ENCODE measurements at places on chromosomes 13 and 19.

DNA sequence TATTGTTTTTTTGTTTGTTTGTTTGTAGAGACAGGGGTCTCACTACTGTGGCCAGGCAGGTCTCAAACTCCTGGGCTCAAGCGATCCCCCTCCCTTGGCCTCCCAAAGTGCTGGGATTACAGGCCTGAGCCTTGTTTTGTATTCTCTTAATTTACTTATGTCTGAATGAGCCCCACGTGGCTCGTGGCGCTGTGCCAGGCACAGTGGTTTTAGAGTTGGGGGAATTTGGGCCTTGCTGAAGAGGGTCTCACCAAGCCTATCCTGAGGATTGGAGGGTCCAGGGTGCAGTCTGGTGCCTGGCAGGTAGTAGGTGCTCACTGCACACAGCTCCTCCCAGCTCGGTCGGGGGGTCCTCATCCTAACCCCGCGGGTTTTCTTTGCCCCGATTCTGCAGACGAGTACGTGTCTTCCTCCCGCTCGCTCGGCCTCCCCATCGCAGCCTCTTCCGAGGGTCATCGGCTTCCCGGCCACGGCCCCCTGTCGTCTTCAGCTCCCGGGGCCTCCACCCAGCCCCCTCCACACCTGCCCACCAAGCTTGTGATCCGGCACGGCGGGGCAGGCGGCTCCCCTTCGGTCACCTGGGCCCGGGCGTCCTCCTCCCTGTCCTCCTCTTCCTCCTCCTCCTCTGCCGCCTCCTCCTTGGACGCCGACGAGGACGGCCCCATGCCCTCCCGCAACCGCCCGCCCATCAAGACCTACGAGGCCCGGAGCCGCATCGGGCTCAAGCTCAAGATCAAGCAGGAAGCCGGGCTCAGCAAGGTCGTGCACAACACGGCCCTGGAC, 12.1 kb upstream of the EHD2 start:
- DNase-seq, result no peak

DNA sequence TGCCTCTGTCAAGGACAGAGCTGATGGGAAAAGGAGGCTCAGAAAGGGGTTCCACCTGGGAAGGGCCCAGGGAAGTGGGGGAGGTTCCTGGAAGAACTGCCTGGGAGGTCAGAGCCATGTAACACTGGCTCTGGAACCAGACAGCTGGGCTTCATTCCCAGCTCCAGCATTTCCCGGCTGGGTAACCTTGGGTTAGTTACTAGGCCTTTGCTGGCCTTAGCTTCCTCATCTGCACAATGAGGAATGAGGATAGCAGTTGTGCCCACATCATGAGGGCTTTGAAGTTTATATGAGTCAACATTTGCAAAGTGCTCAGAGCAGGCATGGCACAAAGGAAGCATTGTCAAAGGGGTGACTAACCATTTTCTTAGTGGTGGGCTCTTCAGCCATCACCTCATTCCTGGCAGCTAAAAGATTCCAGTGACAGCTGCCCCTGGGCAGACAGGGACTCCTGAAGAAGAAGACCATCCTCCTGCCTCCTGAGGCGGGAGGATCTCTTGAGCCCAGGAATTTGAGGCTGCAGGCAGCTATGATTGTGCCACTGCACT, 1.7 kb upstream of the DNAJB1 start:
- DNase-seq, result peak; percentile 83

- no peak for DNase-seq
These were observed 211.9 kb upstream of the SLC10A2 start for GRCh38 chr13:103277959-103278694.

DNA sequence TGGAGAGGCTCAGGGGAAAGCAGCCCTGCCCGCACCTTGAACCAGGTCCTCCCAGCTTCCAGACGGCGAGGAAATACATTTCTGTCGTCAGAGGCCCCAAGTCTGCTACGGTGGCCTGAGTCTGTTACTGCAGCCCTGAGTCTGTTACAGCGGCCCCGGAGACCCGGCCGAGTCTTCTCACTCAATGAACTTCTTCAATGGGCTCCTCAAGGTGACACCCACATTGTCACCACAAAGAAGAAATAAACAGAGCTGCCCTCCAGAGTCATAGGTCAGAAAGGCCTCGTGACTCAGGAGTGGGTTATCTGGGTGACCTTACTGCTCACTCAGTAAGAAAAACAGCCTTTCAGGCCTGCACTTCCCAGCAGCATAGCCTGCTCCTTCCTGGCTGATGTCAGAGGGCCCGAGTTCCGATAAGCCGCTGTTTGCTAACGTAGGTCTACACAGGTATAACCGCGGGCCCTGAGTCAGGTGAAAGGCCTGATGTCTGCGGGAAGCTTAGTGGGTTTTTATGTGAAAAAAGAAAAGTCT, 66.9 kb upstream of the TM9SF2 start:
- DNase-seq, result no peak

DNA sequence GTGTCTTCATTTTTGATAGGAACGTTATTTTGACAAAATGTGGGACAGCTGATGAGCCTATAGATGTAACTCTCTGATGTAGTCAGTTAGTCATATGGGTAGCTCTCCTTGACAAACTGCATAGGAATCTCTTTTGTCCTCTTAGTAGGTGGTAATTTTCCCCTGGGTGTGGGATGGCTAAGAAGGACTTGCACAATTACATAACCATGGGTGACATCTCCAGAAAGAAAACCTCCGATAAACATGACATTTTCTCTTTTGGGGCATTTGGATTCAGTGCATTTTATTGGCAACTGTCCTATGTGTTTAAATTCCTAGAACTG, 41.8 kb downstream of the IGFL3 start:
- DNase-seq, result no peak

GRCh38 chr19:7928334-7928706, 2.4 kb upstream of the CTXN1 start:
- DNase-seq, result no peak

DNA sequence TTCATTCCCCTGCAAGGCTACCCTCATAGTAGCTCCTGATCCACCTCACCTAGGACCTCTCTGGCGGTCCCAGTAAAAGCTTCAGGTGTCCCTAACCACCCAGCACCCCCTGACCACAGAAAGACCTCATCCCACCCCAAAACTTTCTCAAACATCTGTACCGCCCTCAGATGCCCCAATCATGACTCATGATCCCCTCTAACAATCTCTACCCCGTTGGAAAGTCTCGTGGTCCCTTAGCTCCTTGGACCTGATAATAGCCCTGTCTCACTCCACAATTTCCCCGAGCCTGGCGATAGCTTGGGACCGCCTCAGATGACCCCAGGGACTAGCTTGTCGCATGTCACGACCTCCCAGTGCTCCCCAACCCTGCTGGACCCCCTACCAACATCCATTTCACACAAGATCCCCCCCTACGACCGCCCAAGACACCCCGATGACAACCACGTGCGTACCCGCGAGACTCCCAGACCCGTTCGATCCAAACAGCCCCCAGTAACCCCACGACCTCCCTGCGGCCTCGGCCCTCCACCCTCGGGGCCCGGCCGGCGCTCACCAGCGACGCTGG, 450 bp downstream of the NDUFA11 start:
- DNase-seq, result peak; percentile 45

- no peak for DNase-seq
These were observed 18.4 kb upstream of the IPO5 start for GRCh38 chr13:97935071-97935470.

- DNase-seq, result no peak
These were observed 216.7 kb downstream of the ATP8A2 start for GRCh38 chr13:25588336-25589060.

- no peak for DNase-seq
These were observed 21.0 kb downstream of the TNFSF9 start for GRCh38 chr19:6551607-6552450.

DNA sequence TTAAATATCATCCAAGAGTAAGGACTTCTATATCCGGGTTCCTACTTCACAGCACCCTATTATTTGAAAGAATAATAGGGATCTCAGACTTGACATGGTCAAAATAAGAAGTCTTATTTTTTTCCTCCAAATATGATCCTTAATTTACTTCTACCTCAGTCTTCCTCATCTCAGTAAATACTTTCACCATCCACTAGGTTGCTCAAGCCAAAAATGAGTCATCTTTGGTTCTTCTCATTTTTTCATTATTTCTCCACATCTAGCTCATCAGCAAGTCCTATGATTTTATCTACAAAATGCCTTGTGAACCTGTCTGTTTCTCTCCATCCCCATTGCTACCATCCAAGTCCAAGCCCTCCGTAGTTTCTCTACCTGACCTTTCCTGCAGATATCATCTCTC, 121.9 kb upstream of the GJB6 start:
- DNase-seq, result no peak

DNA sequence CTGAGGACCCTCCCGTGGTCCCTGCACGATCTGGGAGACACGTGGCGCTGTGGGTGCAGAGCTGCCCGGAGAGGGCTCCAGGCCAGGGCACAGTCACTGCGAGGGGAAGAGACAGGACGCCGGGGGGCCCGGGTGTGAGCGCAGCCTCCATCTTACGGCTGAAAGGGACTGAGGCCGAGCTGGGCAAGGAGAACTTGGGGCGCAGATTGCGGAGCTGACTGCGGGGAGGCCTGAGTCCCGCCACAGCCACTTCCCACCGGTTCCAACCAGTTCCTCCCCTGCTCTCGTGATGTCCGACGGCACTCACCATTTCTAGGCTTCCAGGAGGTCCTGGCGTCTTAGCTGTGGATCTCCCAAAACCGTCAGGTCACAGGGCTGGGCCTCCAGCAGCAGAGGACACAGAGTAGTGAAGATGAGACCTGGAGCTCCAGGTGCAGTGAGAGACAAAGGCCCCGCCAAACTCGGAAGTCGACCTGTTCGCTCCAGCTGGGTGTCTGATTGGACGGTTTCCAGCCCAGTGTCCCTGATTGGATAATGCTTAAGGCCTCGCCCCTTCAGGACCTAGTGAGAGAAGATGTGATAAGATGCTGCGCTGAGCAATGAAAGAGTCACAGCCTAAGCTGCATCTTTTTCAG, 4.8 kb upstream of the ZNF253 start:
- DNase-seq, result no peak

DNA sequence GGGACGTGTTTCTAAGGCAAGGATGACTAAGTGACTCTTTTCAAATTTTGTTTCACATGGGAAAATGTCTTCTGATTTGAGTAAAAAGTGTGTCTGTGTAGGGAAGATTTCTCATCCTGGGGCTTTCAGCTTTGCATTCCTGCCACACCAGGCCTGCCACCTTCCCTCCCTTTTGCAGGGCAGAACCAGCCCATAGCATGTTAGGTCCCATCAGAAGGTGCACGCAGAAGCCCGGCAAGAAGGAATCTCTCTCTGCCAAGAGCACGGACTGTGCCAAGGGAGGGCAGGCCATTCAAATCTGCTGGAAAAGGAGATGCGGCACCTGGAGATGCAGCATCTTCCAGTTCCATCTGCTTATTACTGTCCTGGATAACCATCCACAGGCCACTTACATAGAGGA, 212.0 kb downstream of the SLC7A1 start:
- DNase-seq, result no peak

All from H54 (cell line).